ENCODE measurements at places on chromosomes 1 and 21.

GRCh38 chr1:27351541-27352107 is 9.8 kb downstream of the SYTL1 start:
- DNase-seq = no peak

DNA sequence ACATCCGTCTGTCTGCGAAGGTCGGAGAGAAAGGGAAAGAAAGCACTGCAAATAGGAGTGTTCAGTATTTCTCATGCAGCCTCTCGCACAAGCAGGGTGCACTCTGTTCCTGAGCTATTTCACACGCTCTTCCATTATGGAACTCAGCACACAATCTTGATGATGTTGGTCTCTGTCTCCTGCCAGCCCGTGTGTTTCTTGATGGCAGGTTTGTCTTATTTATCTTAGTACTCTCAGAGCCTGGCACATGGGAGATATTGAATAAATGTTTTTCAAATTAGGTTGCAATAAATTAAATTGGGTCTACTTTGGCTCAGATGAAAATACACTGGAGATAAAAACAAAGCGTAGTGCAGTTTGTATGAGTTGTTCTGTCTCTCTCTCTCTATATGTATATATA is 134.9 kb upstream of the ETS2 start:
- DNase-seq = no peak

DNA sequence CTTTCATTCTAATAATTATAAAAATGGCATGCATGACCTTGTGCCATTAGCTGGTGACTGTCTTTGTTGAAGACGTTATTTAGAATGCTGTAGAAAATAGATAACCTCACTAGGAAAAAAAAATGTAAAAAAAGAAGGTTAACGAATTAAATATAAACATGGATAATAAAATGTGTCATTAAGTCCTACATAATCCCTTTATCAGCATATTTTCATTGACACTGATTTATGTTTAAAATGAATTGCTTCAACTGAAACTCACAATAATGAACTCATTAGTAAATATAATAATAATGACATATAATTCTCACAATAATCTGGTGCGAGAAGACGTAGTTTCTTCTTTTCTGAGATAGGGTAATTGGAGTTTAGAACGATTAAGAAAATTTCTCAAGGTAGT is 4.7 kb downstream of the TMPRSS15 start:
- DNase-seq = no peak

DNA sequence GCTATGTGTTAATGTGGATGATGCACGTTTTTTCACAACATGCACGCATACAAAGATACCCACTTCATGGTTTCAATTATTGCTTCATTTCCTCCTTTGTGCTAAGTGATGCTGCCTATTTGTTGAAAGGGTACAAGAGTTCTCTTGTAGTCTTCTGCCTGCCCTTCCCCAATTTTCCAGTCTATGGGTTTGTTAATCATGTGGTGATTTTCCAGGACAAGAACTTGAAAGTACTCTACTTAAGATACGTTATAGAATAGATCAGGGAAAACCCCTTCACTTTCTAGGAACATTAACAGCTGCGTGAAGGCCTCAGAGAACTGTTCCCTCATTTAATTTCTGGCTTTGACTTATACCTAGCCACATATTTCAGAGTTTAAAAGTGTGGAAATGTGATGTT is 52.1 kb upstream of the SLC44A3 start:
- no peak for DNase-seq

- DNase-seq = no peak
Observed at GRCh38 chr1:239913141-239913585, 178.5 kb upstream of the FMN2 start.

DNA sequence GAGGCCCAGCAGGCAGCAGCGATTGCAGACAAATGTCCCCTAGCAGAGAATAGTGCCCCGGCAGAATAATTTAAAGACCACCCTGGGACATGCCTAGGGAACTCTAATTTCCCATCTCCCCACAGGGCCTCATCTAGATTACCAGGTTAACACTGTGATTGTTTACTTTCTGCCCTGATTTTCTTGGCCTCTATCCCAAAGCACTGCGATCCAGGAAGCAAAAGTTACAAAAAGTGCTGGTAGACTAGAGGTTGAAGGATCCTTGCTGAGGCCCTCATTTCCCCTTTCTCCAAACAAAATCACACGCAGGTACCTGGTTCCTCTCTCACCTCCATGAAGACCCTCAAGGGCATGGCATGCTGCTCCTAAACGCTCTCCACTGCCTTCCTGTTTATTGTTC is 229.7 kb downstream of the C1orf94 start:
- DNase-seq = no peak

DNA sequence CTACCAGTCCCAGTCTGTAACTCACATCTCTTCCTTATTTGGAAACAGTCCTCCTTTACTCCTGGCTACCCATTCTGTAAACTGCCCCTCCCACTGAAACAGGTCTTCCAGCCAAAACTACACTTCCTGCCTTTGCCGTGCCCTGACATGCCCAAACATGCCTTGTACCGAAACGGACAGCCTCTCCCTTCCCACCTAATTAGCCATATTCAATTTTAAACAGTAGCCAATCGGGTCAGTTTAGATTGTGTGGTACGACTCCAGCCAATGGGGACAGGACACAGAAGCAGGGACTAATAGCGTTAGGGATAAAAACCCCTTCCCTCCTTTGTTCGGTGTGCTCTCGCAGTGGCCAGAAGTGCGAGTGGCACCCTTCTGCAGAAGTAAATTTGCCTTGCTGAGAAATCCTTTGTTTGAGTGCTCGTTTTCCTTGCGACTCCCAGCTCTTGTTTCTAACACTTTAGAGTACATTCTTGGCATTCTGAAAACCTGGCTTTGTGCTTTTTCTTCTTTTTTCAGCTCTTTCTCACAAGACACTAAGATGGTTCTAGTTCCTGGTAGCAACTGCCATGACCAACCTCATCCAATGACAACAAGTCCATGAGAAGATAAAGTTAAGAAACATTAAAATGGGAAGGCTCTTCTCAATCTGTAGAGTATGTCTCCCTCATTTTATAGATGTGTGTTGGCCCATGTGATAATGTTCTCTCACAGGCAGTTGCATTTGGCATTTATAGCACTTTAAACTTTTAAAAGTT is 325.1 kb upstream of the GREM2 start:
- no peak for DNase-seq

- DNase-seq = no peak
Observed at GRCh38 chr1:118244194-118244593, 59.2 kb upstream of the SPAG17 start.
